ENCODE measurements at places on chromosomes 6 and 20. TPM values are rescaled to one million over a fixed set of nuclear protein-coding genes. Genes with fewer than 3 reads are reported as not detected.

GRCh38 chr6:132199343-132199742 lies 201.9 kb downstream of the MOXD1 start:
- no peak for DNase-seq
- H3K4me1 ChIP-seq: no peaks in the 10 kb centered on the region
- no peaks in the 10 kb centered on the region for H3K27me3 ChIP-seq
- no peaks in the 10 kb centered on the region for H3K36me3 ChIP-seq

DNA sequence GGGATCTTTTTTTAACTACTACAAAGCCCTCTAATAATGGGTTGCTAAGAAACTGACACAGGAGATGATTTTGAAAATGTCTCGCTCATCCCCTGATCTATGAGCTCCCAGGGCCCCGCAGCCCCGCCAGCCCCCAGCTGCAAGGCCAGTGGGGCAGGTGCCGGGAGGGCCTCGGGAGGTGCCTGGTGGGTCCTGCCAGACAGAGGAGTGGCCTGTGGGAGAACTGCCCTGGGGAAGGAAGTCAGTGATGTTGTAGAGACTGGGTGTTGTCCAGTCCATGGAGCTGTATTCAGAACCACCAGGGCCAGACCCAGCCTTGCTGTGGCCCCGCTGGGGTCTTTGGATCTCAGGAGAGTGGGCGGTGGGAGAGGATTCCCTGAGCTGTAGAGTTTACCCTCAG lies 258.7 kb downstream of the TAF4 start:
- DNase-seq: no peak
- peaks cover 9% of the 10 kb centered on the region for H3K27me3 ChIP-seq
- peaks cover 56% of the 10 kb centered on the region for H3K4me1 ChIP-seq
- H3K36me3 ChIP-seq: no peaks in the 10 kb centered on the region

ADGRF1 gene
- 0.39 TPM for polyA plus RNA-seq

C20orf141 gene
- polyA plus RNA-seq: not detected

GRCh38 chr6:116476002-116476678 lies 15.0 kb downstream of the CALHM6 start:
- H3K4me1 ChIP-seq: no peaks in the 10 kb centered on the region
- H3K27ac ChIP-seq: no peak overlapping the region
- H3K36me3 ChIP-seq: no peaks in the 10 kb centered on the region
- no peaks in the 10 kb centered on the region for H3K27me3 ChIP-seq

GRCh38 chr6:96907498-96907897 lies 9.8 kb upstream of the NDUFAF4 start:
- H3K4me1 ChIP-seq: no peaks in the 10 kb centered on the region
- no peak overlapping the region for H3K27ac ChIP-seq
- DNase-seq: no peak
- H3K27me3 ChIP-seq: no peaks in the 10 kb centered on the region
- H3K4me3 ChIP-seq: no peak overlapping the region

DNA sequence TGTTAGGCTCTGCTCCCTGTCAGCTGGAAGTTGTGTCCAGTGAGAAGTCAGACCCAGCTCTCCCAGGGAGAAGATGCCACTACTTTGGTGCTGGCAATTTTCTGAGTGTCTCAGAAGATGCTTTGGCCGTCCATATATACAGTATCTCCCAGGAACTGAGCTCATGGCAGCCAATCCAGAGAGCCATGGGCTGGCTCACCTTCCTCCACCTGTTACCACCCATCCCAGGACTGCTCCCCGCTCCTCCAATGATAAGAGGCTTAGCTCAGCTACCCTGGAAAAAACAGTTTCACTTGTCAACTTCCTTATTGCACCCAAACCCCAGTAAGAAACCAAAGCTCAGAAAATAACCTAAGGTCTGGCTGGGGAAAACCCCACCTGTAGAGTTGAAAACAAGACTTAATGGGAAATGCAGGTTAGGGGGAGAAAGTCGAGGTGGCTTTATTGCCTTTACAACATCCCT lies at the start of gene BNIP5:
Gene BNIP5 (minus strand): TSS at position 110 of the 463 bp plus-strand sequence. CDS start 6,198 bp downstream, outside the sequence.
- H3K4me1 ChIP-seq: peaks cover 28% of the 10 kb centered on the region
- H3K27me3 ChIP-seq: no peaks in the 10 kb centered on the region
- H3K36me3 ChIP-seq: no peaks in the 10 kb centered on the region
- no peak within 1 kb of the TSS for H3K27ac ChIP-seq

- H3K27me3 ChIP-seq: no peaks in the 10 kb centered on the region
- DNase-seq: no peak
- no peak overlapping the region for H3K27ac ChIP-seq
- H3K36me3 ChIP-seq: no peaks in the 10 kb centered on the region
- no peaks in the 10 kb centered on the region for H3K4me1 ChIP-seq
Measured at GRCh38 chr6:52491203-52492069, 71.3 kb downstream of the EFHC1 start.

CST4 gene
- polyA plus RNA-seq: not detected

EFCAB8 gene
- 0.36 TPM for polyA plus RNA-seq

SLC17A3 gene
- polyA plus RNA-seq: not detected

- H3K4me3 ChIP-seq: no peak overlapping the region
- H3K27me3 ChIP-seq: no peaks in the 10 kb centered on the region
- DNase-seq: no peak
- no peak overlapping the region for H3K27ac ChIP-seq
- H3K4me1 ChIP-seq: no peaks in the 10 kb centered on the region
Measured at GRCh38 chr20:14696937-14697336, 359.5 kb upstream of the FLRT3 start.

- H3K27me3 ChIP-seq: no peaks in the 10 kb centered on the region
- no peak for DNase-seq
- H3K27ac ChIP-seq: no peak overlapping the region
- no peaks in the 10 kb centered on the region for H3K4me1 ChIP-seq
Measured at GRCh38 chr6:90574610-90575009, 12.3 kb downstream of the MAP3K7 start.
